GM03348 (cell line): ENCODE measurements at places on chromosomes 5 and 9.

GRCh38 chr9:113266174-113266573 lies 9.2 kb downstream of the CDC26 start:
- no peak for DNase-seq

DNA sequence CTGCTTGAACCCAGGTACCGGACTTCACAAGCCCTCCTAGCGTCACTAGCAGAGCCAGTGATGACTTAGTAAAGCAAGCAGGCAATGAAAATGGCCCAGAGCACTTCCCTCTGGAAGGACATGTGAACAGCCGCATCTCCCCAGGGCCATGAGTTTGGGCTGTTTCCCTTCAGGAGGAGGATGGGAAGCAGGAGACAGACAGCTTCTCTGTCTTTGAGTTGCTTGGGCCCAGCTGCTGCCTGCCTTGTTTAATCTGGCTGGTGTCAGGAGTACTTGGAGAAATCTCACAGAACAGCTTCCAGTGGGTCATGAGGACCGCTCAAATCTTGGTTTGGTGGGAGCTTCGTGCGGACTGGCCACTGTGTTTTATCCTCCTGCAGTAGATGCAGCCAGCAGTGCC lies 25.4 kb upstream of the WWC1 start:
- no peak for DNase-seq

DNA sequence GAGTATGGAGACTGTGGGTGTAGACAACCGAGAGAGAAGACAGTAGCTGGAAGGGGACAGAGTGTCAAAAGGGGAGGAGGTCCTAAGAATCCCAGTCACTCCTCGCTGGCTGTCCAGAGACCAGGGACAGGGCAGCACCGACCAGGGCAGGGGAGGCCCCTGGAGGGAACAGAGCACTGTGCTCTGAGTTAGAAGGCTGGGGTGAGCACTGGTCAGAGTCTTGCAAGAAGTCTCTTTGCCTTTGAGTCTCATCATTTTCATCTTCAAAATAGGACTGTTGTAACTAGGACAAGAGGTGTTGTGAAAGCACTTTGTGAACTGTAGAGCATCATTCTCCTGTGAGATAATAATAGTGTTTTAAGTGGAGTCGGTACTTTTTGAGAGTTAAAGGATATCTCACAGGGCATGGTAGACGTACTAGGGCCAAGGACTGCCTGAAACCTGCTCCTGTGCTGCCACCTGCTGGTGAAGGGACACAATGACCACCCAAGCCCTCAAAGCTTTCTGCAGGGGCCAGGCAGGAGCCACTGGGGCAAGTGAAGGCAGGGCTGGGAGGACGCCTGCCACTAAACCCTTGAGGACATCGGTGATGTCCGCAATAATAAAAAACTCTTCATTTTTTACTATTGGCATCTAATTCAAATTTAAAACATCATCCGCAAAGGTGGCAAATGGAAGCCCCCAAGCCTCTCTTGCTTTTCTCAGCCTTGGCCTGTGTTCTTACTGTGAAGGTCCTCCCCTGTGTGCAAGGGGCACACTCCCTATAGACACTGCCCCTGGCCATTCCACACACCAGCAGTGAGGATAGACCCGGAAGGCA lies 28.2 kb downstream of the SLC6A7 start:
- DNase-seq, result peak; percentile 94

DNA sequence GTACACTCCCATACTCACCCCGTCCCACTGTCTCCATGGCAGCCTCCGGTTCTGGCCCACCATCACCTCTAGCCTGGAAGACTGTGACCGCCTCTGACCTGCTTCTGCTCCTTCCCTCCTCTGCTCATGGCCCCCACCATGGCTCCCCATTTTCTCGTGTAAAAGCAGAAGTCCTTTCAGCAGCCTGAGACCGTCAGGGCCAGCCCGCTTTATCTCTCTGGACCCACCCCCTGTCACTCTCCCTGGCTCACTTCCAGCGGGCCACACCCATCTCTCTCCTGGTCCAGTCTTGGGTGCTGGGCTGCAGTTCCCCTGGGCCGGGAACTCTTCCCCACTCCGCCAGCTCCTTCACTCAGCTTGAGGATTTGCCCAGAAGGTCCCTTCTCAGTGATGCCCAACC lies 96.0 kb upstream of the RUFY1 start:
- no peak for DNase-seq

DNA sequence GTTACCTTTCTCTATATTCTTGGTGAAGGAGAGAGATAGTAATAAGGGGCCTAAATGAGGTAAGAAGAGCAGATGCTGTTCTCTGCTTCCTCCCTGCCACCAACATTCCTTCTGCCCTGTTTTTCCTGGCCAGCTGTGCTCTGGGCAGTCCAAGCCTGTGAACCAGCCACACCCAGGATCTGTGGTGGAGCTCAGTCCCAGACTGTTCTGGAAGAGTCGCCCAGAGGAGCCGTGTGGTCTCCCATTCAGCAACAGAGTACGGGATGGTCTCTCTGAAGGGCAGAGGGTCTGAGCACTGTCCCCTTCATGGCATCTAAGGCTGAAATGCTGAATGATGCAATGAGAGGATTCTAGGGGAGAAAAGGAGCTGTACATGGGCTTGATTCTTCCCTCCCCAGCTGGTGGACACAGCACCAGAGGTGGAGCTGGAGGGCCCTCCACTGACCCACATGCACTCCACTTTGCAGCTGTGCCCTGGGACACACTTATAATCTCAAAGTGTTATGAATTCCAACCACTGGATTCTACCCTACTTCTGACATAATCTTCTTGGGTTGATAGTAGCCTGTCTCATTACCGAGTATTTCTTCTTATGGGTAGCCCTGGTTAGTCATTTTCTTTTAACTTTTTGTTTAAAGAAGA lies 70.8 kb upstream of the RPS23 start:
- peak; percentile 78 for DNase-seq

DNA sequence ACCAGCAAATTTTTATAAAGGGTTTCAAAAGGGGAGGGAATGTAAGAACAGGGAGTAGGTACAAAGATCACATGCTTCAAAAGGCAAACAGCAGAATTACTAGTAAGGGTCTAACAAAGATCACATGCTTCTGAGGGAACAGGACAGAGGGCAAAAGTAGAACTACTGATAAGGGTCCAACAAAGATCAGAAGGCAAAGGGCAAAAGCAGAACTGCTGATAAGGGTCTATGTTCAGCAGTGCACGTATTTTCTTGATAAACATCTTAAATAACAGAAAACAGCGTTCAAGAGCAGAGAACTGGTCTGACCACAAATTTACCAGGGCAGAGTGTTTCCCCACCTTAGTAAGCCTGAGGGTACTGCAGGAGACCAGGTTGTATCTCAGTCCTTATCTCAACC lies 469.5 kb upstream of the PIK3R1 start:
- DNase-seq, result no peak

DNA sequence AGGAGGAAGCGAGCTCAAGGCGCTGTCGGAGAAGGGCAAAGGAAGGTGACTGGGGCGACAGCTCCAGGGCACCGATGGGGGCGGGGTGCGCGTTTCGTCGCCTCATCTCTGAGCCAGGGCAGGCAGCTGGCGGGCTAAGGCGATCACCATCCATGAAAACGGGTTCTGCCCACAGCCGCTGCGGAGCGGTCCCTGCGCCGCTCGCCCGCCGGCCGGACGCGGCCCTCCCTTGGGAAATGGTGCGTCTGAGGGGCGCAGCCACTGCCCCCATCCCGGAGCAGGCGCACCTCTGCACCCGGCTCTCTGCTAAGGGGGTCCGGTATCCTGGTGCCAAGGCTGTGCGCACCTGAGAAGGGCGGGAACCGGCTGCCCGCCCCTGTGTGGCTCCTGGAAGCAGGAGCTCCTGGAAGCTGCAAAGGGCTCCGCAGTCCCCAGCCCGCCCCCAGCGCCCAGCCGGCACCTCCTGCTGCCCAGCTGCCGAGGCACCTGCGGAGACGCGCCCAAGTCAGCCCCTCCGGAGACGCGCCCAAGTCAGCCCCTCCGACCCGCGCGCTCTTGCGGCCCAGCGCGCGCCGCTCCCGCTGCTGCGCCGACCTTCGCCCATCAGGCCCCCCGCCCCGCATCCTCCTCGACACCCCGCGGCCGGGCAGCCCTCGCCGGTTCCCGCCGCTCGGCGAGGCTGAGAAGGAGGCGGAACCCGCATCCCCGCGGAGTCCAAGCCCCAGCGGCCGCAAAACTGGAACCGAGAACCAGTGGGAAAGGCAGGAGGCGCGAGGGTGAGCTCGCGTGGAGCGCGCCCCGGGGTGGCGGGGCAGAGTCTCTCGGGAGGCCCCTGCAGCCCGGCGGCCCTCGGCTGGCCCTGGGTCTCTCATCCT lies 757 bp downstream of the ANKRD34B start:
- DNase-seq, result peak; percentile 13

DNA sequence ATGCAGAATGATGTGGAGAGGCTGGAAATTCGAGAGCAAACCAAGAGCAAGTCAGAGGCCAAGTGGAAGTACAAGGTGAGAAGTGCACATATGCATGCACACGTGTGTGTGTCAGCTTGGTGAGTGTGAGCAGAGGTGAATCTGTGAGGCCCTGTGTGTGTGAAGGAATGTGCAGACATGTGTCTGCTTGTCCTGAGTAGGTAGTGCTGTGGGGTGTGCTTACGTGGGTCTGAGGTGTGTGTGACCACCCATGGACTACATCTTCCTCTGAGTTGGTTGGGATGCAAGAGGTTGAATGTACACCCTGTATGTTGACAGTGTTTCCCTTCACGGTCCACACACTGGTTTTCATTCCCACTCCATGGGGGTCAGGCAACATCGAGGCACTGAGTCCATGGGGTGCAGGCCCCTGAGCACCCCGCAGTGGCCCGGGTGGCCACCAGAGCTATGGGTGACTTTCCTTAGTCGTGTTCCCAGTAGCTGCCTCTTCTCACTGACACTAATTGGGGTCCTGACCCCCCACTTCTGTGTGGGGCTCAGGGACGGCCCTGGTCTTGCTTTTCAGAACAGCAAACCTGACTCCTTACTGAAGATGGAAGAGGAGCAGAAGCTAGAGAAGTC lies 86.7 kb downstream of the PHF2 start:
- DNase-seq, result no peak

- no peak for DNase-seq
Measured at GRCh38 chr9:5531101-5531882, 21.0 kb downstream of the PDCD1LG2 start.

DNA sequence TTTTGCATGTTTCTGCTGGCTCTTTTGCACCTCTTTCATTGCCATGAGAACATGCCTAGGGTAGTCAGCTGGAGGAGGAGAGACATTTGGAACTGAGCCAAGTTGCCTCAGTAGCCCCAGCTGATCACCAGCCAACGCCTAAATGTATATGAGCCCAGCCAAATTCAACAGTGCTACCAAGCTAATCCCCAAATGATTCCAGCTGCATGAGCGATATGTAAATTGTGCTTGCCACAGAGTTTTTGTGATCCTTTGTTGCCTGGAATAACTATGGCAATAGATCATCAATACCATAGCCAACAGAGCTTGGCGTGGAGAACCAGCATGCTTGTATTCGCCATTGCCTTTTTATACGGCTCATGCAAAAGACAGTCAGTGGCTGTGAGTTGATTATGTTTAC lies 110.5 kb downstream of the PRDM6 start:
- no peak for DNase-seq

DNA sequence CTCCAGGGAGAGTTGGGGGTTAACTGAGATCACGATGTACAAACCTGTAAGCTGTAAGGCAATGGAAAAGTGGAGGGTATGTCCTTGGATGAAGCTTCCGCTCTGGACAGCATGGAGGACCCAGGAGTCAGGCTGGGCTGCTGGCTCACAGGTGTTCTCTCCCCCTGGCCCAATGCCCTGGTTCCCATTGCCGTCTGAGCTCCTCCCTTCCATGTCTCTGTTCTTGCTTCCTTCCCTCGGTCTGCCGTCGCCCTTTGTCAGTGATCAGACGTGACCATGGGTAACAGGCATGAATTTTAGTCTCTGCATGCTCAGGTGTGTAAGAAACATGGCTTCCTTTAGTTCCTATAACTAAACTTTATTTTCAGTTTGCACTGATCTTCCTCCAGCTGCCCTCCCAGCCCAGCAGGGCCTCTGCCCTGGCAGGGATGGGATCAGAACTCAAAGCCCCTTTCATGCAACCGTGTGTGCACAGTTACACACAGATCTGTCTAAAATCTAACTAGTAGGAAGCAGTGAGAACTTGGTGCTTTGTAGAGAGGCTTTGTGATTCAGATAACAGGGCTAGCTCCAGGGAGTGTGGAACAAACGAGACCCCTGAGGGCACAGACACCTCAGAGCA lies 51.7 kb upstream of the KCNMB1 start:
- DNase-seq, result no peak

GRCh38 chr5:150166650-150167511 lies at the start of gene CDX1:
CDX1 (plus strand) TSS chr5:150166778; CDS start chr5:150166877, 99 bp downstream.
- DNase-seq, result no peak

- DNase-seq, result peak; percentile 99
Measured at GRCh38 chr5:180494060-180494509, at the start of gene CNOT6. CNOT6 (plus strand) TSS chr5:180494379; CDS start chr5:180529277, 34,898 bp downstream.

- peak; percentile 3 for DNase-seq
Measured at GRCh38 chr9:103731541-103731940, 362.6 kb upstream of the SMC2 start.

- peak; percentile 30 for DNase-seq
Measured at GRCh38 chr5:39270225-39270848, 51.0 kb upstream of the FYB1 start.

GRCh38 chr5:17180864-17181723 lies 36.3 kb upstream of the BASP1 start:
- DNase-seq, result peak; percentile 76

GRCh38 chr5:132065351-132065937 lies 5.0 kb downstream of the IL3 start:
- DNase-seq, result peak; percentile 90

GRCh38 chr5:16140417-16140816 lies 39.2 kb downstream of the MARCHF11 start:
- DNase-seq, result no peak

DNA sequence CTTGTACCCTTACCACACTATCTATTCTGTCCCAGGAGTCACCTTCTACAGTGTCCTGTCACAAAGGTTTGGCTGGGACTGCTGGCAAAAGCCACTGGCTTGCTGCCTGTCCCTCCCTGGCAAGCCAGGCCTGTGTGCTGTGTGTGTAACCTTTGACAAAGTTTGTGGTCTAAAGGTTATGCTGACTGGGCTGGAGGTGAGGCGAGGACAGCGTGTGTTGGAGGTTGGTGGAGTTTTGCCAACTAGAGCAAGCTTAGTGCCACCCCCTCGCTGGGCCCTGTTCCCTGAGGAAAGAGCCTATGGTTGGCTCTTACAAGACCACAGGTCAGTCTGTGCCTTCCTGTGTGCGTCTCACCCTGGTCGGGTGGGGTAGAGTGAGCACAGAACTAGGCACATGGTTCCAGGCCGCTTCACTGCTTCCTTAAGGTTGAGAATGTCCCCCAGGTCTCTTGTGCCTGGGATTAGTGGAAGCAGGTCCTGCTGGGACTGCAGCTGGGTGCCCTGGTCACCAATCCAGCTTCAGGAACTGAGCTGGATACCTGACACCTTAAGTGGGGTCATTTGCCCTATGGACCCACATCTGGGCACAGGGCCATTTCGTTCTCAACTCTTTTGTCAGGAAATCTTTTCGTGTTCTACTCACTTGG lies 152.2 kb downstream of the GADD45G start:
- DNase-seq, result no peak
